ENCODE measurements at places on chromosomes 11 and 22.

DNA sequence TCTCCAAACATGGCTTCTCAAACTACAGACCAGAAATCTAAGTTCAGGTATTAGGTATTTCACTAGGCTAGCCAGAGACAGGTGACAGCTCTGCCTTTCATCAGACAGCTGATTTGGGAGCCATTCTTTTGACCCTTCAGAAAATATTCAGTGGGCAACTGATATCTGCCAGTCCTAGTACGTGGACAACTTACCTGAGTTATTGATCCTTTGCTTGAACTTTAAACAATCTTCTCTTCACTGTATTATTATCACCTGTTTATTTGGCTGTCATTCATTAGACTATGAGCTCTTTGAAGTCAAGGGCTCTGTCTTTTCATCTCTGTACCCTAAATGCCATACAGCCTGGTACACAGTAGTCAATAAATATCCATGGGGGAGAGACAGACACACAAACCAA lies 17.2 kb downstream of the TRIM66 start:
- DNase-seq: no peak

DNA sequence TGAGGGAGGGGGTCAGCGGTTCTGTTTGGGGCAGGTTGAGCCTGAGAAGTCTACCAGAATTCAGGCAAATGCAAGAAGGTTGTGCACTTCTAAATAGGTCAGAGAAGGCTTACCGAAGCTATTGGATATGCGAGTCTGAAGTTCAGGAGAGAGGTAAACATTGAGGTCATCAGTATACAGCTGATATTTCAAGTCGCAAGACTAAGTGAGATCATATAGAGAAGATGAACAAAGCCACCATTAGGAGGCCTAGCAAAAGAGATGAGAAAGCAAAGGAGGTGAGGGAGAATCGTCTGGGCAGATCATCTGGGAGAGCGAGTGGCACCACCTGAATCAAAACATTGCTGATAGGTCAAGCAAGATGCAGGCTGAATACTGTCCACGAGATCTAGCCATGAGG lies 430.6 kb downstream of the BUD13 start:
- DNase-seq: no peak

GRCh38 chr11:107044503-107044902 lies 26.2 kb upstream of the GUCY1A2 start:
- no peak for DNase-seq

- no peak for DNase-seq
Observed at GRCh38 chr11:71336176-71336995, 84.0 kb upstream of the SHANK2 start.

DNA sequence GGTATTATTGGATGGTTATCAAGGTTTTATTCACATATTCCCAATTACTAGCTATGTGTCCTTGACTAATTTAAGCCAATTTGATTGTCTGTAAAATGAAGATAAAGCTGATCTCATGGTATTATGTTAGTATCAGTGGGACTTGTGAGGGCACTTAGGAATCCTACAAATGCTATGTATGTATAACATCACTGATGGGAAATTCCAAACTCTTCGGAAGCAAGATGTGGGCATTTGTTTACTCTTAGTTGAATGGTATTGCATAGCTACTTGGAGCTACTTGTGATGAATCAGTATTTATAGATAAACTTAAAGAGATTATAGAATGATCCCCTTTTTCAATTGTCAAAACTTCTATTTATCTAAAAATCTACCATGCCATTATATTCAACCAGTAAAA lies 239.9 kb downstream of the CNTN5 start:
- DNase-seq: no peak

DNA sequence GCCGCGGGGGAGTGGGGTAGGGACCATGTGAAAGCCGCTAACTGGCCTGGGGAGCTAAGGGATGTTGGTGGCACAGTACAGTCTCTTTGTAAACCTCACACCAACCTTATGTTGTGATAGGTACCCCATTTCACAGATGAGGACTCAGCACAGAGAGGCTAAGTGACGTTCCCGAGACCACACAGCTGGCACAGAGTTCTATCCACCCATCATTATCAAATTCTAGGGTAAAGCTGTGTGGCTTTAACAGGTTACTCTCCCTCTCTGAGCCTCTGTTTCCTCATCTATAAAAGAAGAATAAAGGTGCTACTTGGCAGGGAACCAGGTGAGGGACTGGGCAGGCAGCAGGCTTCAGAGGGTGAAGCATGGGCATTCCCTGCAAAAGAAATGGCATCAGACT lies 1.4 kb upstream of the GDPD5 start:
- DNase-seq: no peak

- no peak for DNase-seq
Observed at GRCh38 chr11:129998107-129998506, 4.5 kb downstream of the PRDM10 start.

DNA sequence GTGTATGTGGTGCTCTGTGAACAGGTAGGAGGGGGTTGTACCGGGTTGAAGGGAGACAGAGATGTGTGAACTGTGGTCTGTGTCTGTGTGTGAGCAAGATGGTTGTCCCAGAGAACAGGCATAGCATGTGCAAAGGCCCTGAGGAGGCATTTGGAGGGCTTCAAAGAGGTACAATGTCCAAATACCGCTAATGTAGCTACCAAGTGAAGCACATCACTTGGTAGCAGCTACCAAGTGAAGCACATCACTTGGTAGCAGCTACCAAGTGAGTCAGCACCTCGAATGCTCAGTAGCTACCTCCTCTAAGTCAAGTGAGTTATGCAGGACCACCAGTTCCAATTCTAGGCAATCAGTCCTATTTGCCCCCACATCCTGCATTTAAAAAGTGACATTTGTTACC lies 72.4 kb downstream of the KIAA1671 start:
- no peak for DNase-seq

- no peak for DNase-seq
Observed at GRCh38 chr11:30017445-30017895, 640 bp upstream of the KCNA4 start.

DNA sequence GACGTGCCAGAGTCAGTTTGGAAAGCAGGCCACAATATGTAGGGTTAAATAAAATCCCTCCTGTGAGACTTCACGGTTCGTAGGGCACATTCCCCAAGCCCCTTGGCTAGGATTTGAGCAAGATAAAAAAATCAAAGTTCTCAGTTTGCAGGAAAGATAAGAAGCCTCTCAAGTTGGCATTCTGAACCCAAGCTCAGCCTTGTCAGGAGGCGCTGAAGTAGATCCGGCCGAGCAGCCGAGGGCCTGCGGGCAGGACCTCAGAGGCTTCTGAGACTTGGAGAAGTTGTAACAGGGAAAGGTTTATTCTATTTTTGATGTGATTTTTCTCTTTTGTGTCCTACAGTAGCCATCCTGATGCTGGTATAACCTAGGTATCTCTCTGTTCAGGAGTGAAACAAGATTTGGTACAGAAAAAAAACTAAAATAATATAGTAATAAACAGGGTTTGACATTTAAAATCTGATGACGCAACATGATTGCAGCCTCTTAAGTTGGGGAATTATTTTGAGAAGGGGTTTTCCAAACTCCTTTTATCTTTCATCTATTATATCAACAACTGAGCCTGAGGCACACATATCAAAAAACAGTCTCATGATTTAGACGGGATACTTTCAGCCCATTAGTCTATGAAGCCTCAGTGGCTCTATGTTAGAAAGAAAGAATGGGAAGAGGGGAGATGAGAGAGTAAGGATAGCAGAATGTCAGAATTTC lies 10.1 kb downstream of the PATE2 start:
- DNase-seq: no peak

DNA sequence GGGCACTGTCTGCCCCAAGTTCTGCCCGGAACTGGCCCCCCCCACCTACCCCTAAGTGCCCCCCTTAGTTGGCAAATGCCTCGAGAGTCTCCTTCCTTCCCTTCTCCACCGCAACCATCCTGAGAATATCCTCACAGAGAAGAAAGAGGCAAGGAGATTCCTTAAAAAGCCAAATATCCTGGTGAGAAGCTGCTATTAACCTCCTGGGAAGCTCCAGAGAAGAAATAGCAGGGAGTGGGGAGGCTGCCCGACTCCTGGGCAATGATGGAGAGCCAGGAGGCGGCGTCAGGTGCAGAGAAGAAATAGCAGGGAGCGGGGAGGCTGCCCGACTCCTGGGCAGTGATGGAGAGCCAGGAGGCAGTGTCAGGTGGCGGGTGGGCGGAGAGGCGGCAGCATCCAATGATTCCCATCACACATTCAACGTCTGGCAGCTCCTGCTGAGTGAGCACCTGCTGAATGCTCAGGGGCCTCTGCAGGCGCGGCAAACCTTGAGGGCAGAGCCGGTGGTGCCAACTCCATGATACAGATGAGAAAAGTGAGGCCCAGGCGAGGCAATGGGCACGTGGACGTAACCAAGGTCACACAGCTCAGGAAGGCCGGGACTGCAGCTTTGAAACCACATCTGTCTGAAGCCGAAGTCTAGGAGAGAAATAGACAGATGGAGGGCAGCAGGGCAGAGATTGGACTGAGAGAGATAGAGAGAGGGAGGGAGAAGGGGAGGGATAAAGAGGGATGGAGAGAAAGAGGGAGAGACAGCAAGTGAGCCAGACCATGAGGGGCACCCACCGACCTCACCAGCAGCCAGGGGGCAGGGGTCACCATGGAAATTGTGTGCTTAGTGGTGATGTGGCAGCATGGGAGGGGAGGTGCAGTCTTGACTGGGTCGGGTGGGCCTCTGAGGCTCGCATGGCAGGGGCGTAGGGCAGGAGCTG lies 58.3 kb downstream of the CYTH4 start:
- no peak for DNase-seq

DNA sequence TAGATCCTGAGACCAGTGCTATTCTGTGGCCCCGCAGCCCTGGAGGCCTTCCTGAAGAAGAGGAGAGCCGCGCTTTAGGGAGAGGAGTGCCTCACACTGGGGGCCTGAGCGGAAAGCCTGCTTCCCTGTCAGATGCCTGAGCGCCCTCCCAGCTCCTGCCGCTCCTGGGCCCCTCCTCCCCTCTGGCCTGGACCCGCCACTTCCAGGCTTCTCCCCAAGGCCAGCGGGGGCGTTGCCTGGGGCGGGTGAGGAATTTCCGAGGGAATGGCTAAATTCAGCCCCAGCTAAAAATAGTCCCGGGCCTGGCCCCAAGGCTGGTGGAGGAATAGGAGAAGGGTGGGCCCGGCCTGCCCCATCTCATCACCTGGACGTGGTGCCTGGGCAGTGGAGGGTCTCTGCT lies 15.4 kb downstream of the ARHGEF17 start:
- DNase-seq: no peak

DNA sequence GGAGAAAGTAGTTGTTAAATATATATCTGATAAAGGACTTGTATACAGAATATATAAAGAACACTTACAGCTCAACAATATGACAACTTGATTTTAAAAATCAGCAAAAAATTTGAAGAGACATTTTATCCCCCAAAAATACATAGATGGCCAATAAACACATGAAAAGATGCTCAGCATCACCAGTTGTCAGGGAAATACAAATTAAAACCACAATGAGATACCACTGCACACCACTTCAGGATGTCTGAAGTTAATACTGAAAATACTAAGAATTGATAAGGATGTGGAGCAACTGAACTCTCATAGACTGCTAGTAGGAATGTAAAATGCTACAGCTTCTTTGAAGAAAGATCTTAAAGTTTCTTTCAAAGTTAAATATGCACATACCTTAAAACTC lies 49.2 kb downstream of the KREMEN1 start:
- DNase-seq: no peak
